ENCODE measurements at places on chromosomes 12 and 14.

DNA sequence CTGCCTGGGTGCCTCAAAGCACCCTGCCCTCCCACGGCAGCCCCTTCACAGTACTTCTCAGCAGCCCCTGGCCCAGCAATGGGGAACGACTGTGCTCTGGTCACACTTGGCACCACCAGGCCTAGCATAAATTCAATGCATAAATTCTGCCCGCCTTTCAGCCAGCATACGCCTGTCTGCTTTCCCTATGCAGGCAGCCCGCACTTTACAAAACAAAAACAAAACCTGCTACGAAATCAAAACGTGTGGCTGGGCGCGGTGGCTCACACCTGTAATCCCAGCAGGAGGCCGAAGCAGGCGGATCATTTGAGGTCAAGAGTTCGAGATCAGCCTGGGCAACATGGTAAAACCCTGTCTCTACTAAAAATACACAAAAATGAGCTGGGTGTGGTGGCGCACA is 33.5 kb downstream of the SNRNP35 start:
- DNase-seq, result no peak

DNA sequence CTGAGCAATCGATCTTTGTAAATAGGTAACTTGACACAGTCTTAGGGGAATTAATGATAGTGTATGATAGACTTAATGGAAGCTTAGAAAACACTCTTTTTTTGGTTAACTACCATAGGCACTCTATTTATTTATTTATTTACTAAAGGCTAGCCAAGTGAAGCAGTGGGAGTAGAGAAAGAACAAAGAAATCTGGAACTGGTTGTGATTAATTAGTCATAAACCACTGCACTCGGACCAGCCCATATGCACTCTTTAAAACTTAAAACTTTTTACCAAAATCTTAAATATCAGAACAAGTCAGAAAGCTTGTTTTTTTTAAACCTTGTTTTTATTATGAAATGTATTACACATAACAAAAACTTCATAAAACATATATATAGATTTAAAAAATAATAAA is 49.5 kb upstream of the SRP54 start:
- DNase-seq, result no peak

GRCh38 chr12:50788561-50788960 is 24.7 kb downstream of the ATF1 start:
- DNase-seq, result peak; percentile 77

DNA sequence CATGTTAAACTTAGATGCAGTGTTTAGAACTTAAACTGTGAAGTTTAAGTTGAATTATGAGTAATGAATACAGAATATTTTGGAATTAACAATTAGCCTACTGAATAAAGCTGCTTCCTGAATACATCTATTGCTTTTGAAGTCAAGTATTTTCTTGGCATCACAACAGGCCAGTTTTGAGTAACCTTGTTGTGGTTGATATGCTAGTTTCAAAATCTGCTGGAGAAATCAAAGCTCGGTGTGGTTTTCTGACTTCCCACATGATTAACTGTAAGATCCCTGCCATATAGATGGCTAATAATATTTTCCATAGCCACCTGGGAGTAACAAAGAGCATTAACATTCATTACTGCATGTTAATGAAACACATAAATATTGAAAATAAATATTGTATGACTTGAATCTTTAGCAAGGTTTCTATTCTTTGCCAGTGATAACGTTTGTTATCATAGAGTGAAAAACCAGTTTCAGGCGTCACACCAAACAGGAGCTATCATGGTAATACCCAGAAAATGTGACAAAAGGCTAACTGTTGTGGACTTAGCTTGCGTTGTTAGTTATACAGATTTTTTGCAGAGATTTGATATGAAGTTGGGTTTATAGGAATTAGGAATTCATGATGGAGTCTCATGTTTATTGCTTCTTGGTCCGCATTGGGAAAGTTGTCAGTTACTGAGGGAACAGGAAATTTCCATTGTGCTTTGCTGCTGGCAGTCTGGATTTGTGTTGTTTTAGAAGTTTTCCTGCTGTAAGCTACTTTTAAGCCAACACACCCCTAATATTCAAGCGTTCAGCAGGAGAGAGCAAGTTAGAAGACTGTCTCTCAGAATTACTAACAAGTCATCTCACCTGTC is 32.1 kb downstream of the PPFIBP1 start:
- no peak for DNase-seq

DNA sequence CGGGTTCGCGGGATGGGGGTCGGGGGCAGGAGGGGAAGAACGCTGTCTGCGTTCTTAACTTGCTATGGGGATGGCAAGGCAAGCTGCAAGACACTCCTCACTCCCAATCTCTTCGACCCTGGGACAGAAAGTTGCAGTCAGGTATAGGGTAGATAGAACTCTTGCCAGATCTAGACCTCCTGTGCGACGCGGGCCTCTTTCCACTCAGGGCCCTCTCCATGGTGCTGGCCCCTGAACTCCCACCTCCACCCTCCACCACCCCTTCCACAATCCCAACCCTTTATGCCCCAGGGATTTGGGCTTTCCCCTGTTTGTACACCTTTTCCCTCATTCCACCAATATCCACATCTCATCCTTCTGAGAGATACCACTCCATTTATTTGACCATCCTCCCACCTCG is 812 bp downstream of the NABP2 start:
- DNase-seq, result no peak

DNA sequence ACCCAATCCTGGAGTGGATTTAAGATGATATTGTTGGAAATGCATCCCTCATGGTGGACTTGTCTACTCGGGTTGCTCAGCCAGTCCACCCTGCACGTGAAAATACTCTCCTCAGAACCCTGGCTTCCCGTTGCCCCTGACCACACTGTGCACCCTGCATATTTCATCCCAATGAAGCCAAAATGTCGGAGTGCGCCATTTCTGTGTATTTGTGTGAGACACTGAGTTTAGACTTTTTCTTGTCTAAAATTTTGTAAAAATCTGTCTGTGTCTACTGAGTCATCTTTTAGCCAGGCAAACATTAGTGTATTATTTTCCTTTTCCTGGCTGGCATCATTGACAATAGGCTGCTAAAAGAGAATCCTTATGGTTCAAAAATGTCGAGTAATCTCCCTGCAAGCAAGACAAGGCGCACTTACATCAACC is 485 bp upstream of the PNMA1 start:
- DNase-seq, result no peak

GRCh38 chr12:49776413-49776812 is 35.1 kb downstream of the TMBIM6 start:
- DNase-seq, result peak; percentile 71

DNA sequence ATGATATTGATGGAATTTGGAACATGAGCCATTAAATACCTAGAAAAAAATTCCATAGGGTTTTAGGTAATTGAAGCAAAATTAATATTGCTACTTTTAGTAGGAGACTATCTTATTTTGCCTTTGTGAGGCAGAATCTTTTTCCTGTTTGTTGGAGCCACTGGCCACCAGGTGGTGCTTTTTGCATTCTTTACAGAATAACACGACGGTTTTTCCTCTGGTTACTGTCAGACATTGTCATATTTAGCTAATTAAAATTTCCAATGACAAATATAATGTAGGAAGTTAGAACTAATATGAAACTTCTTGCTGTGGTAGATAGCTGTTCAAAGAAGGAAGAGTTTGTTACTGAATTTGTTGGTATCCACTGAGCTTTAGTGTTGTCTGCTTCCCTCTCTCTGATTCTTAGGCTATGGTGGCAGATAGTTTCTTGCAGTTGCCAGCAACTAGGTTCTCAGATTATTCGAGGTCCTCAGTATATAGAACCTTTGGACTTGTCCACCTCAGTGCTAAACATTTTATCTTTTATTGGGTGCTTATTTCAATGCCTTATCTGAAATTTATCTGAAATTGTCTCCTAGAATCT is 25.7 kb downstream of the RAB21 start:
- peak; percentile 40 for DNase-seq
